ENCODE measurements at places on chromosomes 5 and 9.

DNA sequence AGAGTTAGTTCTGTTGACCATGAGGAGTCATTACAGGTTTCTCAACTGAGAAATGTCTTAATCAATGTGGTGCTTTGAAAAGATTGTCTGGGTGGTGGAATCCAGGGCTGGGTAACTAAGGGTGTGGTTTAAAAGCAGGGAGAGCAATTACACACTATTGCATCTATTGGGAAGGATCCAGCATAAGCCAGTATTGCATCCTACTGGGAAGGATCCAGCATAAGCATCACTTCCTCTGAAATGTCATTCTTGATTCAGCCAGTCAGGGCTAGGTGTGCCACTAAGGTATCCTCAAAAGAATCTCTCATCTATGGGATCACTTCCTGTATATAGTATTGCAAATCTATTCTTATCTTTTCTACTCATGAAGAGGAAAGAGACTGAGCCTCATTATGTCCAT, 38.6 kb downstream of the ELOVL7 start:
- no peaks in the 10 kb centered on the region for H3K4me1 ChIP-seq
- no peak overlapping the region for H3K4me3 ChIP-seq
- H3K27ac ChIP-seq = no peak overlapping the region
- no peaks in the 10 kb centered on the region for H3K27me3 ChIP-seq
- H3K36me3 ChIP-seq = no peaks in the 10 kb centered on the region
- no peak for DNase-seq

GRCh38 chr9:119071636-119072035, 297.6 kb downstream of the BRINP1 start:
- no peak overlapping the region for H3K4me3 ChIP-seq
- H3K36me3 ChIP-seq = no peaks in the 10 kb centered on the region
- no peaks in the 10 kb centered on the region for H3K27me3 ChIP-seq

DNA sequence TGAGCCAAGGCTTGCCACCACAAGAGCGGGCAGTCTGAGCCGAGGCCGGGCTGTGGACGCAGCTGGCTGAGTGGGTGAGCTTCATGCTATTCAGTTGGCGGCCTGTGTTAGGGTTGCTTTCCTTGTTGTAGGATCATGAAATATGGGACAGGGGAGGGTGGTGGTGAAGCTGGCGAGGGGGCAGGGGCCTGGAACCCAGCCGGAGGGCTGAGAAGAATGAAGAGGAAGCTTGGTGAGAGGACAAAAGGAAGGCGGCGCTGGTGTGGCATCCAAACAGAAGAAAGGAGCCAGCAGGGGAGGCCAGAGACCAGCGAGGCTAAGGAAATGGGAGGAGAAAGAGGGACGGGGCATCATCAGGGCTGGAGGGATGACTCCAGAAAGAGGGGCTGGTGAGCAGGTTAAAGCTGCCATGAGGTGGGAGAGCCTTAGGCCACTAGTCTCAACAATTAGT, 18.3 kb downstream of the RALGPS1 start:
- H3K4me1 ChIP-seq = peaks cover 5% of the 10 kb centered on the region
- H3K36me3 ChIP-seq = no peaks in the 10 kb centered on the region
- DNase-seq = no peak
- no peak overlapping the region for H3K27ac ChIP-seq
- no peak overlapping the region for H3K4me3 ChIP-seq
- no peaks in the 10 kb centered on the region for H3K27me3 ChIP-seq

DNA sequence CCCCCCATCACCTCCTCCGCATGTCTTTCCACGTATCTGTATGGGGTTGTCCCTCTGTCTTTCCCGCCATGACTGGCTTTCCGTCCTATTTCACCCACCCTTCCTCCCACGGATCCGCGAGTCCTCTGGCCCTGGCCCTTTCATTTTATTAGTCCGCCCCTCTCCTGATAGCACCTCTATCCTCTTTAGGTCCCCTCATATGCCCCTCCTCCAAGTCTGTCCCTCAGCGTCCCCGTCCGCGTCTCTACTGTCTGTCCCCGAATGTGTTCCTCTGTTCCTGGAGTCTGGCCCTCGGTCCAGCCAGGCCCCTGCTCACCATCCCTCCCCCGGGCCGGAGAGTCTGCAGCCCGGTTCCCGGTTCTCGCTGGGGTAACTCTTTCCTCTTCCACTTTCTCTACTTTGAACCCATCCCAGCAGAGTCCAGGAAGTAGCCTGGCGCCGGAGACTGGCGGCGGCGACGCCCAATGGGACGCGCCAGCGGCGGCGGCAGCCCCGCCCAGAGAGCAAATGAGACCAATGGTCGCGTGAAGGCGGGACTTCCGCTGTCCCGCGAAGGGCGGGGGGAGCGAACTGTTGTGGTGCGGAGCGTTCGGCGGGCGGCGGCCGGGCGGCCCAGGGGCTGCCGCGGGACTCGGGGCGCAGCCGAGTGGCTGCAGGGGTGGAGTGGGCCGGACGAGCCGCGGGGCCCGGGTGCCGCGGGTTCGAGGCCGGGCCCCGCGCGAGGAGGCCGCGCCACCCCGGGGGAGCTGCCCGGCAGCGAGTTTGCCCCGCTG, at the start of gene SAP30L:
Gene SAP30L, plus strand, starts transcription at position 576 of the 773 bp plus-strand sequence. CDS start 608 bp downstream, outside the sequence.
- no peaks in the 10 kb centered on the region for H3K36me3 ChIP-seq
- peak within 1 kb of the TSS; percentile 97 for H3K4me3 ChIP-seq
- H3K4me1 ChIP-seq = no peaks in the 10 kb centered on the region
- no peaks in the 10 kb centered on the region for H3K27me3 ChIP-seq
- peak within 1 kb of the TSS; percentile 78 for H3K27ac ChIP-seq

DNA sequence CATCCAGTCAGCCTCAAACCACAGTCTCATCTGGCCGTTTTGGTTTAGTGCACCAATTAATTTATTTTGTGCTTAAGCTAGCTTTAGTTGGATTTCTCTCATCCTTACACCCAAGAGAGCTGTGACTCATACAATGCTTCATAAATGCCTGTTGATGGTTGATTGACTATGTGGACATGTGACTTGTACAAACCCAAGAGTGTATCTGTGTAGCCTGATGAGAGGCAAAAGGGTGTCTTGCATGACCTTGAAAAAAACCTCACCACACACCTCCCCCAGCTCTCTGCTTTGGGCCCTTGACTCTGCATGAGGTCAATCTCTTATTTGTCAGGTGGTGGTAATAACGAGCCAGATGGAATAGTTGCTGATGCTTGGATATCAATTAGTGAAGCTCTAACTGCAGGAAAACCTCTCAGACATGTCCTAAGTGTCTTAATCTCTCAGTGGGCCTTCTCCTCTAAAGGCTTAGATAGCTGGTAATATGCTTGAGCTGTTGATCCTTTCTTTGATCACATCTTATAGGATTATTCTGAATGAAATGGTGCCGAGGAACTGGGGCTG, 10.6 kb upstream of the GLRA1 start:
- H3K4me3 ChIP-seq = no peak overlapping the region
- H3K36me3 ChIP-seq = no peaks in the 10 kb centered on the region
- no peak overlapping the region for H3K27ac ChIP-seq
- DNase-seq = no peak
- no peaks in the 10 kb centered on the region for H3K27me3 ChIP-seq

DNA sequence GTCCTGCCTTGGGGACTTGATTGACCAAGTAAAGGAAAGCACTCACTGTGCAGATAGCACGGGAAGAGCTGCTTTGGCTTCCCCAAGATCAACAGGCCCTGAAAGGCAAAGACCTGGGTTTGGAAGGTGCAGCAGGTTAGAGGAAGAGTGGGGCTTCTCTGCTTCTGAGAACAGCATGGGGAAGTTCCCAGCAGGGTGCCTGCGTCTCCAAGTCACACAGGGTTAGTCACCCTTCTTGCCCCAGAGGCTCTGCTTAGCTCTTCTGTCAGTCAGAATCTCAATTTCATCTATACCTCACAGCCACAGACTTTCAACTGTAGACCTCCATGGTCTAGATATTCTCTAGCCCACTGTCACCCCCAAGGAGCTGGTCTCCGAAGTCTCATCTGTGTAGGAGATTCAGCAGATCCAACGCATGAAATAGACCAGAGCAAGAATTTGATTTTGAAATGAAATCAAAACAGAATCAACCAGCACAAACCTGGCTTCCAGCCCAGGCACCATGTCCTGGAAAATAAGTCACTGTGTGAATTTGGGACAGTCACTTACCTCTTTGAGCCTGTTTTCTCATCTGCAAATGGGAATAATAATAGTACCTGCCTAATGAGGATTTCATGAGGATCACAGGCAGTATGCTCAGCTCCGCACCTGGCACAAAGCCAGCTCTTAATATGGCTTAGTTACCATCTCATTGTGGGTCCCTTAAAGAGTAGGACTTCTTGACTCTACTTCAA, 64.0 kb downstream of the SFXN1 start:
- H3K27me3 ChIP-seq = no peaks in the 10 kb centered on the region
- no peaks in the 10 kb centered on the region for H3K4me1 ChIP-seq
- no peak overlapping the region for H3K4me3 ChIP-seq
- H3K27ac ChIP-seq = no peak overlapping the region

DNA sequence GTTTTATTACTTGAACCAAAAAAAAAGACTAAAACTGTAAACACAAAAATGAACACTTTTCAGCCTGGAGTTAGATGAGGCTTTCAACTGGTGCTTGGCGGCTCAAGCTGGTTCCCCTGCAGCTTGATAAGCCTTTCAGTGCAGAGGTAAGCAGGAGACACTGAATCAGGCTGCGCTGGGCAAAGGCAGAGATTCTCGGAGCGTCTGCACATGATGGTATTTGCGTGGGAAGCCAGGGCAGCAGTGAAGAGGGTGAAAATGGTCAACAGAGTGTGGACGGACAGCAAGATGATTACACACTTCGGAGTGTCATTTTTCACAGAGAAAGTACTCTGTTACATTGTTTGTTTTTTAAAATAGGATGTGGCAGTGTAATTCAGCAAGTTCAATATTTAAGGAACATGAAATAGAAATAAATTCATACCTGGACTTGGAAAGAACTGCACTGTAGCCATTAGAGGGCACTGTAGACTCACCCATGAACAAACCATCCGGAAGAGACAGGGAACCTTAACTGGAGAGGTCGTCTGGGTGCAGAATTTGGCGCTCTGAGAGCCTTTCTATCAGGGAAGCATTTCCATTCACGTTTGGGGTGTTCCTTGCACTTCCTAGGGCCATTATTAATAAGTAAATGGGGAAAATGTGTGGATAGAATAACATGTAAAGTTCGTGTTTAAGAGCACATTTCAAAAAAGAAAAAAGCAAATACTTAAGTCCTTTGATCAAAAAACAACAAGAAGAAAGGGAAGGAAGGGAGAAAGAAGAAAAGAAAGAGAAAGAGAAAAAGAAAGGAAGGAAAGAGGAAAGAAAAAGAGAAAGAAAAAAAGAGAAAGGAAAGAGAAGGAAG, 69.8 kb downstream of the ICE1 start:
- no peak overlapping the region for H3K4me3 ChIP-seq
- H3K4me1 ChIP-seq = peaks cover 22% of the 10 kb centered on the region
- H3K27ac ChIP-seq = no peak overlapping the region
- no peaks in the 10 kb centered on the region for H3K27me3 ChIP-seq
- H3K36me3 ChIP-seq = peaks cover 13% of the 10 kb centered on the region

- H3K27me3 ChIP-seq = no peaks in the 10 kb centered on the region
- H3K36me3 ChIP-seq = peaks cover 7% of the 10 kb centered on the region
- H3K4me1 ChIP-seq = peaks cover 21% of the 10 kb centered on the region
These were observed 757 bp downstream of the ZBED3 start for GRCh38 chr5:77086368-77086688.

- no peak for DNase-seq
- H3K4me1 ChIP-seq = peaks cover 47% of the 10 kb centered on the region
These were observed 129.3 kb downstream of the EFNA5 start for GRCh38 chr5:107541400-107541799.

All from right atrium auricular region (tissue), 2 donors.